ENCODE measurements at places on chromosomes 6 and 20.

GRCh38 chr20:24051160-24051559 lies 62.6 kb upstream of the GGTLC1 start:
- DNase-seq, result no peak

DNA sequence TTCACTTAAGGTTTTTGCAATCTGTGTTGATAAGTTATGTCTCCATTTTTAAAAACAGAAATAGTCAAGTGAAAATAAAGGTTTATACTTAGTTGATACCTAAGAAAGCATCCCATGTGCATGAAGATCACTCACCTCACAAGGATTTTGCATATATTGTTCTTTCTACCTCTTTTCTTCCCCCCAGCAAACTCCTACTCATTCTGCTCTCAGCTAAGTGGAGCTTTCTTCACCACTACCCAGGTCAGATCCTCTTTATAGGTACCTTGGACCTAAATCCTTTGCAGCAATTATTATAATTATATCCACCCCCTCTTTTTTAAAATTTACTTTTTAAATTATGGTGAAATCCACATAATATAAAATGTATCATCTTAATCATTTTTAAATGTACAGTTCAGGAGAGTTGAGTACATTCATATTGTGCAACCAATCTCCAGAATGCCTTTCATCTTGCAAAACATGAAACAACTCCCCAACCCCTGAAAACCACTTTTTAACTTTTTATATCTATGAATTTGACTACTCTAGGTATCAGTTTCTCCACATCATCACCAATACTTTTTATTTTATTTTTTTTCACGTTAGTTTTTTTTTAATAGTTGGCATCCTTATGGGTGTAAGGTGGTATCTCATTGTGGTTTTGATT lies 9.3 kb upstream of the BACH2 start:
- no peak for DNase-seq

- no peak for DNase-seq
Observed at GRCh38 chr6:15897063-15897876, 231.6 kb upstream of the MYLIP start.

DNA sequence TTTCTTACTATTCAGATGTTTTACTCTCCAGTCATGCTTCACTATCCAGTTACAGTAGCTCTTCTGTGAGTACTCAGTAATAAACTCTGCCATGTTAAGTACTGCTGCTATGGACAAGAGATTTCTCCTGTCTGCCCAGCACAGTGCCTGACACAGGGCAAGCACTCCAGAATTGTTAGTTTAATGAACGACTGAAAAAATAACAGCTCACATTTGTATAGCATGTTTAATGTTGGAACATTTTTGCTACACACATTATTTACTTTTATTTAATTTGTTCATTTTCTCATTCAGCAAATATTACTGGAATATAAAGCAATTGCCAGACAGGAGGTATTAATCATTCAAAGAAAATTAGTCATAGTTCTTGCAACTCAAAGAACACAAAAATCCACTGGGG lies 142.6 kb upstream of the HMGN3 start:
- no peak for DNase-seq

DNA sequence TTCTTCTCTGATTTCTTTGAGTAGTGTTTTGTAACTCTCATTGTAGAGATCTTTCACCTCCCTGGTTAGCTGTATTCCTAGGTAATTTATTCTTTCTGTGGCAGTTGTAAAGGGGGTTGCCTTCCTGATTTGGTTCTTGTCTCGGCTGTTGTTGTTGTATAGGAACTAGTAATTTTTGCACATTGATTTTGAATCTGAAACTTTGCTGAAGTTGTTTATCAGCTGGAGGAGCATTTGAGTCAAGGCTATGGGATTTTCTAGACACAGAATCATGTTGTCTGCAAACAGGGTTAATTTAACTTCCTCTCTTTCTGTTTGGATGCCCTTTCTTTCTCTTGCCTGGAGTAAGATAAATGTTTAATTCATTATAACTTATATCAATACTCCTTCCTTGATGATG lies 86.4 kb downstream of the OLIG3 start:
- no peak for DNase-seq

DNA sequence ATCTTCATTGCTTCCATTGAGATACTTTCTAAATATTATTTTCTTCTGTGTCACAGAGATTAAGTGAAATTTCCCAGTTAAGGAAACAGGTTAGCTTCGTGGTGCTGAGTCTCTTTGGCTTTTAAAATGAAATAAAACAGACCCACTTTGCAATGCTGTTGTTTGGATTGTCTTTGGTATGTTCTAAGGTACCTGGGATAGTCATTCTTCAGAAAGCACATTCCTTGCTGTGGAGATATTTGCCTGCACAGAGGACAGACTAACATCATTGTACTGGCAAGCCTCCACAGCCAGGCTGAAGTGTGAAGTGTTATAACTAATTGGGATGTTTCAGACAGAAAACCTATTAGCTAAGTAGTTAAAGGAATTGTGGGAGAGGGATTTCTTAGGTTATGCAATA lies 148.8 kb upstream of the EPHA7 start:
- no peak for DNase-seq

DNA sequence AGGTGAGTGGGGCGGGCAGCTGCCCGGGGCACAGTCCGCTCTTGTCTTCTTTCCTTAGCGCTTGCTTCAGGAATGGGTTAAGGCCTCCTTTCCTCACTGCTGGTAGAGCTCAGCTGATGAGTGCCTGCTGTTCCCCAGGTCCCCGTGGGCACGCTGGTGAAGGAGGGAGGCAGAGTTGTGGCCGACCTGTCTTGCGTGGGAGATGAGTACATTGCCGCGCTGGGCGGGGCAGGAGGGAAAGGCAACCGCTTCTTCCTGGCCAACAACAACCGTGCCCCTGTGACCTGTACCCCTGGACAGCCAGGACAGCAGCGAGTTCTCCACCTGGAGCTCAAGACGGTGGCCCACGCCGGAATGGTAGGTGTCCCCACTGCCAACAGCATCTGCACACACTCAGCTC lies 15.7 kb downstream of the MTG2 start:
- no peak for DNase-seq

- no peak for DNase-seq
Observed at GRCh38 chr6:99016355-99016754, 68.6 kb upstream of the FBXL4 start.

- no peak for DNase-seq
Observed at GRCh38 chr6:111958534-111958933, 85.3 kb upstream of the FYN start.

GRCh38 chr20:2845607-2846006 lies 5.1 kb downstream of the VPS16 start:
- no peak for DNase-seq

DNA sequence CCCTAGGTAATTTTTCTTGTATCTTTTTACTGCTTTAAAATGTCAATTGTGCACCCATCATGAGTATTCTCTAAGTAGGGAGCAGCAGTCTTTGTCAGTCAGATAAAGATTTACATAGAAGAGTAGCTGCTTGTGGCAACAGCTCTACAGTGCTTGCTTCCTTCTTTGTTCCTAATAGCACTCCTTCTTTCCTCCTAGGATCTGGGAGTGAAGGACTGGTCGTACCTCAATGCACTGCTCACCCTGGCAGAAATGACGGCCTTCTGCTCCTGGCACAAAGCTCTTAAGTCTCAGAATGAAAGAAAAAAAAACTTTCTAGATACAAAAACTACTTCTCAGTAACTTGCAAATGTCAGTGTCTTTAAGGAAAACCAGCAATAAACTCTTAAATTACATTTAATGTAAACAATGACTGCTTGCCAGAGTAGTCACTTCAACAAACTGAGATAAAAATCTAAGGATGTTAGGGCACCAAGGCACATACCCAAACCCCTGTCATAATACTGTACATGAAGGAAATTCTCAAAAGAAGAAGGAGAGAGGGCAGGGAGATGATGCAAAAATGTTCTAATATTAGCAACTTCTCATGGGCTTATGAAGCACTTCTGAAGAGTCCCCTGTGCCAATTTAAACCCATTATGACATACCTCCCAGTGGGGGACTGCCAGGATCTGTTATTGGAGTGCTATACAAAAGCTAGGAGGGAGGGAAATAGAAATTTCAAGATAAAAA lies 34.0 kb downstream of the NCOA6 start:
- DNase-seq, result no peak

DNA sequence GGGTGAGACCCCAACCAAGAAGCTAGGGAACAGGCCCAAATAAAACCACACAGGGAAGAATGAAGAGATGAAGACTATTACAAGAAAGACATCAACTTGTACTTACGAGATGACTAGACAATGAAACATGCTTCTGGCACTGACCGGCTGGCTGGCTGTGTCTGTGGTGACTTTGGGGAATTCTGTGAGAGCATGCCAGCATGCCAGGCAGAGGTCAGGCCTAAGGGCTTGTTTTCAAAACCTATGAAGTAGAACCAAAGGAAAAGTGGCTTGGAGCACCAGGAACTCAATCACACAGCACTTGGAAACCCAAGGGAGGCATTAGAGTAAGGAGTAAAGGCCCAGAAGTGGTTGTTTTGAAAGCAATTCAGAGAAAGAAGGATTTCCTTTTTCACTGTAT lies 28.4 kb upstream of the GSTA3 start:
- DNase-seq, result no peak
